Stimulated activated naive CD8-positive, alpha-beta T cell treated with anti-CD3 and anti-CD28 coated beads, Interleukin-15, Interleukin-2, amounts not matched to agents 100 U/mL and 50 U/mL, for 24 hours (primary cell): ENCODE measurements at places on chromosomes 16 and 17.

GRCh38 chr16:28193530-28194423 lies 18.0 kb downstream of the XPO6 start:
- peak; percentile 58 for DNase-seq

- DNase-seq = no peak
Measured at GRCh38 chr16:924063-924462, 46.7 kb downstream of the LMF1 start.

DNA sequence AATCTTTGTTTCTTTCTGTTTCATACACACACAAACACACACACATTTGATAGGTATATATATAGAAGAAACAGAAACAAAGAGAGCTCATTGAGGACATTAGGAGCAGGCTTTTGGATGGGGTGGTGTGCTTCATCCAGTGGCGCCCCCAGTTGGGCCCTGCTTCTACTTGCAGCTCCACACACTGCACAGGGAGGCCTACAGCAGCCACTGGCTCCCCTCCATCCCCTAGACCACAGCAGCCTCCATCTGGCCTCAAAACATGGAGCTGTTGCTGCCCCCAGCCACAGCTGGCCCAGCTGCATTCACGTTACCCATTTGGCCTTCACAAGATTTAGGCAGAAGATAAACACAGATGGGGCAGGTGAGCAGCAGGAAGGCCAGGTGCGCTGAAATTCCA lies 33.1 kb upstream of the NF1 start:
- no peak for DNase-seq

DNA sequence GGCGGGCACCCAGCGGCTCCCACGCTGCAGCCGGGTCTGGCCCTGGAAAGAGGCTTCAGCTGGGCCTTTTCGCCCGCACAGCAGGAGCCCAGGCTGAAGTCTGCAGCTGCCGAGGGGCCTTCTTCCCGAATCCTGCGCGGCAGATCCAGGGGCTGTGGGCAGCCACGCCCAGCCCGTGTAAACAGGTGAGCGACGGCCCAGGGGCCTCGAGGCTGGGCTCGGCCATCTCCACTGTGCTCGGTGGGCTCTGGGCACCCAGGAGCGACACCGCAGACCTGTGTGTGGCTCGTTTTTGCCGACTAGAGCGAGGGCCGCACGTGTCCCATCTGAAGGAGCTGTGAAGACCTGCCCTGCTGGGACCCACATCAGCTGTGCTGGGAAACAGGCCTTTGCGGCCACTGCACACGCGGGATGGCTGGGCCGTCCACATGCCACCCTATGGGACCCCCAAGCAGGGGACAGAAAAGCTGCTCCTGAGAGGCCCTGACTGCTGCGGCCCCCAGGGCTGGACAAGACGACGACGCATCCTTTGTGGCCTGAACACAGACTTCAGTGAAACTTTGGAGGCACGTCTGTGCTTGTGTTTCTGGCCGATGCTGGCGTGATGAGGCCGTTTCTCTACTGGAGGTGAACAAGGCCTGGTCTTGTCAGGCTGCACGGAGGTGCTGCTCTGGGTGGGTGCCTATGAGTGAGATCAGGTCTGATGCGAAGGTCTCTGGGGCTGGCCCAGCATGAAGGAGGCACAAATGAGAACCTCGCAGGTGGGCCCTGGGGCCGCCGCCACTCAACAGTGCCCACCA lies 5.2 kb upstream of the APRT start:
- DNase-seq = no peak

DNA sequence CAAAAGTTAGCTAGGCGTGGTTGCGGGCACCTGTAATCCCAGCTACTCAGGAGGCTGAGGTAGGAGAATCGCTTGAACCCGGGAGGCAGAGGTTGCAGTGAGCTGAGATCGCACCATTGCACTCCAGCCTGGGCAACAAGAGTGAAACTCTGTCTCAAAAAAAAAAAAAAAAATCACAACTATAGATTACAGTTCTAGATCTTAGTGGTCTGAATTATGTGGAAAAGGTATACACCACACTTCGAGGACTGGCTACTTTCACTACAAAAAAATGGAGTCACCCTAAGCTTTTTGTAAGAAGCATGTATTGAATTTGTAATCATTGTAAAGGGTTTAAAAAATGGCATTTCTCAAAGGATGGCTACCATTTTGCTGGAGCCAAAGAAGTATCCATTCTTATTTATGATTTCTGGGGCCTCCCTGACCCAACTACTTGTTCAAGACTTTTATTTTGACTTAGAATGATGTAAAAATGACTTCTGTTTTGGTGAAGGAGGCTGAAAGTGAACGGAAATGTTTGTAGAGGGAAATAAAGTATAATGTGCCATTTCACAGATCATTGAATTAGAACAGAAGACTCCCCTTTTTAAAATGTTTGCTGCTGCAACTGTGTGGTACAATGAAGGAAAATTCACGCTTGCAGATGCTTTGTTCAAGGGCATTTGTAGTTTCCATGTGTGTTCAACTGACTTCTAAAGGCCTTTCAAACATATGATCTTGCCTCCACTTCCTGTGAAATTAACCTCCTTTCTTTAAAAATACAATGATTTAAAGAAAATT lies 37.1 kb upstream of the NOL11 start:
- DNase-seq = no peak

DNA sequence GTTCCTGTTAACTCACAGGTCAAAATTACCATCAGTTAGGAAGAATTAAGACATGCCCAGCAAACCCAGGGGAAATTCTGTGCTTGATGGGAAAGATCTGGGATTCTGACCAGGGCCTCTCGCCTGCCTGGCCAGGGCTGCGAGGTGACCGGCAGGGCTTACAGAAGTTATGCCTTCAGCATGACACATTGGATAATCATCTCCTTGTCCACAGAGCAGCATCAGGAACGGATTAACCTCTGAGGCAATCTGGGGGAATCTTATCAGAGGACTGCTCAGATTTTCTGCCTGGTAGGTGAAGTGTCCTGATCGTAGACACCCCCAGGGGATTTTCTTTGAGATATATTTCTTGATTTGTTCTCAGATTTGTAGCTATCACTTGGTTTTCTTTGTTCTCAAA lies 172.5 kb downstream of the HS3ST3A1 start:
- no peak for DNase-seq

GRCh38 chr16:58062821-58063220 lies 37.3 kb downstream of the MMP15 start:
- no peak for DNase-seq

- peak; percentile 13 for DNase-seq
Measured at GRCh38 chr16:84810518-84811273, 9.1 kb upstream of the CRISPLD2 start.

GRCh38 chr17:47224966-47225365 lies 15.8 kb downstream of the MYL4 start:
- DNase-seq = no peak

DNA sequence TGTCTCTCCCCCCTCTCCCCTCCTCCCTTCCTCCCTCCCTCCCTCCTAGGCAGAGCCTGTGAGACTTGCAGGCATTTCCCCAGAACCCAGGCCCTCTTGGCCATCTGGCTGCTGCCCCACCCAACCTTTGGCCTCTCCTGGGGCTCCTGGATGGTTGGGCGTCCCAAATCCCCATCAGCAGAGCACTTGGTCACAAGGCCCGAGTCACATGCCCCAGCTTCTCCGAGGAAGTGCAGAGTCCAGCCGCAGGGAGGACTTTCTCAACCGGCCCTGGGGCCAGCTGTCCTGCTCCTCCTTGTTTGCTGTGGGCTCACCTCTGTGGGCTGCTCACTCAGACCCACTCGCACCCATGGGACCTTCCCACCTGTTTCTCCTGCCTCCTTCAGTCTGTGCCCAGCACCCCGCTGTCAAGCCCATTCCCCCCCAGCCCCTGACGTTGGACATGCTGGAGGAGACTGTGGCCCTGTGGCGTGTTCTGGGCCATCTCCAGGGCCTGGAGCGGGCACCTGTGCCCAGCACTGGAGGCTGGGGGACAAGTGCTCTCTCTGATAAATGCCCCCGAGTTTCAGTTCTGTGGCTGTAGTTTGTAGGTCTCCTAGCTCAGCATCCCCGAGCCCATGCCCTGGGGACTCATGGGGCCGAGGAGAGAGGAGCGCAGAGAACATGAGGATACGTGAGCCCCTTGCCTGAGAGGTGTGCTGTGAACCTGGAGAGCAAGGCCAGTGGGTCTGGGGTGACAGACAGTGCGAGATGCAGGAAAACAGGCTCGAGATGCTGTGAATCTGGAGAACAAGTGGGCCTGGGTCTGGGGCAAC lies 42.3 kb upstream of the ZNF750 start:
- no peak for DNase-seq

DNA sequence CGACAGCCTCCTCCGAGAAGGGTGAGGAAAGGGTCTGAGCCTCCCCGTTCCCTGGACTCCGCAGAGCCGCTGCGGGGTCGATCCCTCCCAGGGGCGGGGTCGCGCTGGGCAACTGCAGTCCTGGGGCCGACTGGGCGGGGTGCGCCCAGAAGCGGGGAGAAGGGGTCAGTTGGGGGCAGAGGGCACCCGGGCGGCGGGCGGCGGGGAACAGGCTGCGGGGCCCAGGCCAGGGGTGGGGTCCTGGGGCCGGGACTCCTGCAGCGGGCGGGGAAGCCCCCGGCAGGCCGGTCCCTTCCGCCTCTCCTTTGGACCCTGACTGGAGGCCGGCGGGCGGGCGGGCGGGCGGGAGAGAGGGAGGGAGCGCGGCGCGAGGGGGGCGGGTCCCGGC lies 352 bp downstream of the GGNBP2 start:
- DNase-seq = no peak

DNA sequence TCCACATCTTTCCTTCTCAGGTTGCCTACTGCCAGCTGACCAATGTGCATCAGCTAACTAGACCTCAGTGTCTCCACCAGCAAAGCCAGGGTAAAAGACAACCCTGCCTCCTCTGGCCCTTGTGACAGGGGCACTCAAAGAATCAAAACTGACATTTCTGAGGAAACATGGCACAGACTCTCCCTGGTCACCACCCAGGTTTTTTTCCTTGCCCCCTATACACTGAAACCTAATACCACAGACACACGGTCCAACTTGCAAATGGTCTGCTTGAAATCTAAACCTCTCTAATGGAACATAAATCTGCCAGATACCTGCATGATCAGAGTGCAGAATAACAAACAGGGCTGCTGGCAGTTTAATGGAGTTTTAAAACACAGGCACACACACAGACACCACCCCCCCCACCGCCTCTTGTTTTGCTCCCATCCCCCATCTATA lies 19.5 kb upstream of the CORO6 start:
- DNase-seq = no peak

DNA sequence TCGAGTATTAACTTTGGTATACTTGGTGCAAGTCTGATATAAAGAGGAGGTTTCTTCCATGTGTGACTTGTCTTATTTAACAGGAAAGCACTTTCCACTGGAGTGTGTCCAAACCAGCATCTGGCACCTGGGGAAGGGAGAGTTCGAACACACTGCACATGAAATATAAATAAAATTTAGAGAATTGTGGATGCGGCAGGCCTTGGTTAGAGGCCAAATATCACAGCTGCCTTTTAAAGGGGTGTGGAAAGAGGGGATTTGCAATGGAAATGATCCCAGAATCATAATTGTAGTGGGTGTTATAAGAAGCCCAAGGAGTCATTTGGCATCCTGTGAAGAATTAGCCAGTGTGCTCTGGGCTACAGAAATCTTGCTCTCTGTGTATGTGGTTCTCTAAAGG lies 4.3 kb upstream of the NXN start:
- DNase-seq = no peak

- DNase-seq = no peak
Measured at GRCh38 chr17:60910415-60910814, 232.8 kb downstream of the BCAS3 start.

DNA sequence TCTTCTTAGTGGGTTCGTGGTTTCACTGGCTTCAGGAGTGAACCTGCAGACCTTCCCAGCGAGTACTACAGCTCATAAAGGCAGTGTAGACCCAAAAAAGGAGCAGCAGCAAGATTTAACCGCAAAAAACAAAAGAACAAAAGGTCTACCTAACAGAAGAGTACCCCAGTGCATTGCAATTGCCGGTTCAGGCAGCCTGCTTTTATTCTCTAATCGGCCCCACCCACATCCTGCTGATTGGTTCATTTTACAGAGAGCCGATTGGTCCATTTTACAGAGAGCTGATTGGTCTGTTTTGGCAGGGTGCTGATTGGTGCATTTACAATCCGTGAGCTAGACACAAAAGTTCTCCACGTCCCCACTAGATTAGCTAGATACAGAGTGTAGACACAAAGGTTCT lies 2.0 kb upstream of the ARRB2 start:
- peak; percentile 65 for DNase-seq

- DNase-seq = no peak
Measured at GRCh38 chr16:53844804-53845203, 140.8 kb downstream of the FTO start.

DNA sequence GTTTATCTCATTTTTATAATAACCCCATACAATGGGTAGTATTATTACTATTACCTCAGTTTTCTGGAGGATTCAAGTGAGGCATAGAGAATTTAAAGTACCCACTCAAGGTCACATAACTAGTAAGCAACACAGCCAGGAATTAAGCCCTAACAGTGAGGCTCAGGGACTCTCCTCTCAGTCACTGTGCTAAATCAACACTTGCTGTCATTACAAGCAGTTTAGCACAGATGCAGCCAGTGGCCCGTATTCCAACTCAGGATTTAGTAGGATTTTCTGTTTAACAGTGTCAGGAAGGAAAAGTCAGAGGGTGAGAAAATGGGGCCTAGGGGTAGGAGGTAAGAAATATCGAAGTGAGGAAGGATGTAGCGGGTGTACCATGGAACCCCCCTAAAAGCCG lies 536.9 kb downstream of the TMEM114 start:
- DNase-seq = no peak

DNA sequence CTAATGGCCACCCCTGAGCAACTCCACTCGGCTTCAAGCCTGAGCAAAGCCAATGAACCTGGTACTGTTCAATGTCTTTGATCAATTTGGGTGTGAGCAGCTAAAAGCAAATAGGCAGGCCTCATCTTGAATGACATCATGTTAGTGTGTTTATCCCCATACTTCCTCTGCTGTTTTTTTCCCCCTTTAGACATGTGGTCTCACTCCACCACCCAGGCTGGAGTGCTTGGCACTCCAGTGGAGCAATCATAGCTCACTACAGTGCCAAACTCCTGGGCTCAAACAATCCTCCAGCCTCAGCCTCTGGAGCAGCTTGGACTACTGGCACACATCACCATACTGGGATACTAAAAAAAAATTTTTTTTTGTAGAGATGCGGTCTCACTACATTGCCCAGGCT lies 75.4 kb downstream of the ARHGAP17 start:
- no peak for DNase-seq

- DNase-seq = peak; percentile 28
Measured at GRCh38 chr16:57186872-57187854, 1.0 kb downstream of the RSPRY1 start.

- DNase-seq = peak; percentile 78
Measured at GRCh38 chr16:87062569-87063442, 254.4 kb downstream of the C16orf95 start.

DNA sequence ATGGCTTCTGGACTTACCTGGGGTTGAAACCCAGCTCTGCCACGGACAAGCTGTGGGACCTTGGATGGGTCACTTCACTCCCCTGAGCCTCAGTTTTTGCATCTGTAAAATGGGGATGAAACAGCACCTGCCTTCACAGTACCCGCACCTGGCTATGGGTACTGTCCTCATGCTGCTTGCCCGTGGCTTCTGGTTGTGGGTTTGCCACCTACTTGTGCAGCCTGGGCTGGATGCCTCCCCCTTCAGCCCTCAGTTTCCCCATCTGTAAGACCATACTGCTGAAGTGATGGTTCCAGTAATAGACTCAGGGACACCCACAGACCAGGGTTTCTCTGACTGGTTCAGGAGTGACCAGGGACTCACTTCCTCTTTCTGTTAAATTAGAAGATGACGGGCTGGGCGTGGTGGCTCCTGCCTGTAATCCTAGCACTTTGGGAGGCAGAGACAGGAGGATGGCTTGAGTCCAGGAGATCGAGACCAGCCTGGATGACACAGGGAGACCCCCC lies 9.4 kb downstream of the GLIS2 start:
- DNase-seq = no peak

GRCh38 chr16:84618581-84619460 lies 943 bp upstream of the COTL1 start:
- no peak for DNase-seq
